ENCODE measurements at places on chromosomes 11 and 22. TPM values are rescaled to one million over a fixed set of nuclear protein-coding genes. Genes with fewer than 3 reads are reported as not detected.

DNA sequence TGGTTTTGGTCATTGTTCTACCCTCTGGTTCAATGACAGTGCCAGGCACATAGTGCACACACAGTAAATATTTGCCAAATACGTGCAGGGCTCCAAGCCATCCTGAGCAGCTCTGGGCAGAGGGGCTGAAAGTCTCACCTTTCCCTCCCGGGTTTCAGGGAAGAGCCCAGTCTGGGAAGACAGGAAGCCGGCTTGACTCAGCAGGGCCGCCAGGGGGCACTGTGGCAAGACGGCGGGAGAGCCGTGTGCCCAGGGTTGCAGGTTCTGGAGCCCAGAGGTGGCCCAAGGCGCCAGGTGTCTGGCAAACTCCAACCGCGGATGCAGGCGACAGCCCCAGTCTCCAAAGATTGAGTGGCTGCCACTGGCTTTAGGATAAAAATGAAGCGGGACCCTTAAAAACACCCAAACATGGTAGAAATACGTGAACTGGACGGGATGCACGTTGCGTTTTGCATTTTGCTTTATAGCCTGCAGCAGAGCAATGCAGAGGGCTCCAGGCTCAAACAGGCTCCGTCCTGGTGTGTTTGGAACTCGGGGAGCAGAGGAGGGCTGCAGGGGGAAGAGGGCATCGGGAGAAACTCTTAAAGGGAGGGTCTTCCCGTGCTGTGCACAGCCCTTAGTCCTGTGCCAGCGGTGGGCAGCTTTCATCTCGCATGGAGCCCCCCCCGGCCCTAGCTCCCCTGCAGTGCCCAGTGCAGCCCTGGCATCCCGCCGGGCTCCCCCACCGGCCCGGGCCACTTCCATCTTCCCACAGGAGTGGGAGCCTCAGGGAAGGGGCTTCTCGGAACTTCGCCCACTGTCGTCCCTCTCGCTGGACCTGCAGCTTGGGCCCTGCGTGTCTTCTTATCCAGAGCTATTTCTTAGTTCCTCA, 10.7 kb downstream of the KRTAP5-5 start:
- no peak for DNase-seq
- peaks cover 22% of the 10 kb centered on the region for H3K27me3 ChIP-seq
- H3K27ac ChIP-seq, result no peak overlapping the region
- H3K4me3 ChIP-seq, result no peak overlapping the region

- DNase-seq, result no peak
- H3K27me3 ChIP-seq, result no peaks in the 10 kb centered on the region
- no peaks in the 10 kb centered on the region for H3K36me3 ChIP-seq
- H3K4me3 ChIP-seq, result no peak overlapping the region
- no peaks in the 10 kb centered on the region for H3K4me1 ChIP-seq
- no peak overlapping the region for H3K27ac ChIP-seq
Measured at GRCh38 chr11:38182126-38182866, 1584.3 kb upstream of the RAG2 start.

- no peaks in the 10 kb centered on the region for H3K36me3 ChIP-seq
- DNase-seq, result no peak
- H3K27me3 ChIP-seq, result no peaks in the 10 kb centered on the region
- H3K4me3 ChIP-seq, result no peak overlapping the region
Measured at GRCh38 chr22:39185601-39186012, 33.1 kb upstream of the CBX7 start.

DNA sequence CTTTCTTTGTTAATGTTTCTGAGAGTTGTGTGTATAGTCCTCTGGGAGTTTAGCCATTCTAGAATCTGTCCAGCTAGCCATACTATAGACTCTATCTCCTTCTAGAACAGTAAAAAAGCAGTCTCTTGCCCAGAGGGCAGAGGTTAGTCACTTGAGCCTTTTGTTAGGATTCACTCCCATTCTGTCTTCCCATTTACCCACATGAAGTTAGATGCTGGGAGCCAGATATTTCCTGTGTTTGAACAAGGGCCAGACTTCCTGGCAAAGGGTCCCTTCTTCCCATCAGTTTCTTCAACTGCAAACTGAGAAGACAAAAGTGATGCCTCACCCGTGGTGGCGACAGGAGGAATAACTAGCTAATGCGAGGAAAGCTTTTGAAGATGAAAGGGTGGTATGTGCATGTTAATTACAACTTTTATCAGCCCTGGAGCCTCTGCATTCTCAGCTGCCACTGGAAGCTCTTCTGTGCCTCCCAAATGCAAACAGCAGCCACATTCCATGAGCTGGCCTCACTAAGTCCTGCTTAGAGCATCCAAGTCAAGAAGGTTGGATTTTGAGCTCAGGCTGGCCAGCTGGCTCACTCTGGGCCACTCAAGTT, 12.8 kb downstream of the CD44 start:
- H3K27ac ChIP-seq, result peak overlapping the region; percentile 87
- H3K27me3 ChIP-seq, result no peaks in the 10 kb centered on the region
- peak overlapping the region; percentile 67 for H3K4me3 ChIP-seq
- H3K4me1 ChIP-seq, result peaks cover 100% of the 10 kb centered on the region
- peaks cover 56% of the 10 kb centered on the region for H3K36me3 ChIP-seq

- no peak overlapping the region for H3K4me3 ChIP-seq
- no peak for DNase-seq
- H3K27ac ChIP-seq, result no peak overlapping the region
- H3K27me3 ChIP-seq, result no peaks in the 10 kb centered on the region
- no peaks in the 10 kb centered on the region for H3K36me3 ChIP-seq
Measured at GRCh38 chr22:43296276-43296902, 46.8 kb downstream of the SCUBE1 start.

GRCh38 chr22:29039148-29039547, 22.5 kb downstream of the C22orf31 start:
- H3K27me3 ChIP-seq, result peaks cover 13% of the 10 kb centered on the region
- peaks cover 2% of the 10 kb centered on the region for H3K36me3 ChIP-seq
- no peaks in the 10 kb centered on the region for H3K4me1 ChIP-seq

UBASH3B gene
- polyA plus RNA-seq, result 6.8 TPM

MRGPRX3 gene
- polyA plus RNA-seq, result not detected

KRTAP5-9 gene
- polyA plus RNA-seq, result not detected

CTSF gene
- polyA plus RNA-seq, result 25.1 TPM
